T-helper 1 cell treated with Interleukin-12 subunit alpha and Interleukin-12 subunit beta and Interleukin-4 antibody, amounts not matched to agents 30 ng/mL and 1 ng/mL, for 36 hours (primary cell): ENCODE measurements at places on chromosomes 4 and X. TPM values are rescaled to one million over a fixed set of nuclear protein-coding genes. Genes with fewer than 3 reads are reported as not detected.

The FOXR2 gene
- not detected in 2 replicates for total RNA-seq

The IGFBP7 gene
- total RNA-seq: not detected in 2 replicates

The DACH2 gene
- not detected in 2 replicates for total RNA-seq

The NSUN7 gene
- 0.66 and 0.83 TPM in 2 replicates for total RNA-seq

The ACSL1 gene
- total RNA-seq: 37.5 and 38.0 TPM in 2 replicates

The PDGFRA gene
- 1.8 and 2.0 TPM in 2 replicates for total RNA-seq

The BANK1 gene
- total RNA-seq: 0.44 and 0.66 TPM in 2 replicates

The MAPK10 gene
- total RNA-seq: not detected in 2 replicates

The GTPBP6 gene
- 46.7 and 47.7 TPM in 2 replicates for total RNA-seq

The PPP3CA gene
- 22.9 and 23.3 TPM in 2 replicates for total RNA-seq

The AMER1 gene
- 6.5 TPM in 2 replicates for total RNA-seq

The SLC38A5 gene
- total RNA-seq: 73.9 and 93.1 TPM in 2 replicates

The ARMCX2 gene
- 3.4 and 3.8 TPM in 2 replicates for total RNA-seq

The QDPR gene
- 13.4 and 14.6 TPM in 2 replicates for total RNA-seq

The VSIG4 gene
- total RNA-seq: not detected in 2 replicates

The MRPL1 gene
- total RNA-seq: 25.8 and 30.4 TPM in 2 replicates

The GLOD5 gene
- not detected in 2 replicates for total RNA-seq

The PPP1R2C gene
- total RNA-seq: not detected in 2 replicates

The GC gene
- total RNA-seq: not detected in 2 replicates

The PDCL2 gene
- total RNA-seq: not detected in 2 replicates

The SYNPO2 gene
- total RNA-seq: 0.93 and 0.98 TPM in 2 replicates

The ATP1B4 gene
- not detected in 2 replicates for total RNA-seq

The SPANXN3 gene
- total RNA-seq: not detected in 2 replicates

The VMA21 gene
- 36.1 and 36.3 TPM in 2 replicates for total RNA-seq

The SASH3 gene
- 301 and 308 TPM in 2 replicates for total RNA-seq

The CSAG2 gene
- not detected in 2 replicates for total RNA-seq

The L1CAM gene
- 8.0 and 9.7 TPM in 2 replicates for total RNA-seq

The ZNF141 gene
- total RNA-seq: 25.3 and 26.3 TPM in 2 replicates

The RBMXL3 gene
- total RNA-seq: not detected in 2 replicates

The NUDT11 gene
- 0.71 and 1.2 TPM in 2 replicates for total RNA-seq

The ENPP6 gene
- total RNA-seq: 4.8 and 5.5 TPM in 2 replicates

The GPR173 gene
- total RNA-seq: not detected in 2 replicates

The IL1RAPL1 gene
- not detected in 2 replicates for total RNA-seq

The UNC5C gene
- not detected in 2 replicates for total RNA-seq
